ENCODE measurements at places on chromosomes 11 and 22.

DNA sequence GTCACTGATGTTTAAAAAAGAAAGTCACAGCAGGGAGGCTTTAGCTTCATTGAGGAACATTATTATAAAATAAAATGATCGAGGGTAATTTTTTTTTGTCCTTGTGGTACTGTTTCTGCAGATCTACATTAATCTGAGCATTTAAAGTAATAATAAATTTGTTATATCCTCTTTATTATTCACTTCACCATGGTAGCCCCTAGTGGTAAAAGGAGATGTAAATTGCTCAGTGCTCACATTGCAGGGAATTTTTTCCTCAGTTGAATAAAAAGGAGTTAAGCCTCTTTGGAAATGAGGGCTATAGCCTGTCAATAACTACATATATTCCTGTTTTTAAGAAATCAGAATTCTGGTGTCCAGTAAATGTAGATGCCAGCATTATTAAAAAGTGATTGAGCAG is 99.7 kb upstream of the VPREB1 start:
- no peak for DNase-seq

GRCh38 chr22:38570779-38571364 is 889 bp upstream of the DMC1 start:
- DNase-seq, result no peak

- DNase-seq, result no peak
Measured at GRCh38 chr11:123082977-123083376, 21.0 kb upstream of the HSPA8 start.

- no peak for DNase-seq
Measured at GRCh38 chr11:120936356-120936755, 87.5 kb upstream of the TBCEL start.

GRCh38 chr11:34407121-34407813 is 31.5 kb upstream of the CAT start:
- no peak for DNase-seq

- DNase-seq, result no peak
Measured at GRCh38 chr22:43293259-43293654, 49.9 kb downstream of the SCUBE1 start.

- DNase-seq, result no peak
Measured at GRCh38 chr11:110501428-110501827, 71.7 kb downstream of the FDX1 start.

DNA sequence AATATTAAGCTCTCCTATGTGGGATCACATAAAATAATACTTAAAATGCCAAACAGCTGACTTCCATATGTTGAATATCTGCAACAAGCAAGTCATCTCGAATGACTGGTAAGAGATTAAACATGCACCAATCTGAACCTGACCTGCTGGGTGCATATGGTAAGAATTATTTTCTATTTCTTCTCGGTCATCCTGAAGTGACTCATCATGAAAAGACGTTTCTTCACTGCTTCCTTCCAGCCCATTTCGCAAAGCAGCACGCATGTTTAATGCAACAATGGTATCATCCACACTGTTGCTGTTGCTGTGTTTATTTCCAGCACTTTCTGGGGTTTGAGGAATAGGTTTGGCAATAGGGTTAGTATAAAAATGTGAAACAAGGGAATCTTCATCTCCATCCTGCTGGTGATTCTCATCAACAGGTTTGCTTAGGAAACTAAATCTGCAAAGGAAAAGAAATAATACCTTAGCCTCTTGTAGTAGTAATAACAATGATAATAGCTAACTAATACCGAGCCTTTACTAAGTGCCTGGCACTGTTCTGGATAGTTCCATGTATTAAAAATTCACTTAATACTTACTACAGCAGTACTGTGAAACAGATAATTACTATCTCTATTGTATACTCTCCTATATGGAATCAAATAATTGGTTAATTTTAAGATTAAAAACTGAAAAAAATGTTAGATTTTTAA is 52.0 kb upstream of the CHRNA10 start:
- DNase-seq, result peak; percentile 98

DNA sequence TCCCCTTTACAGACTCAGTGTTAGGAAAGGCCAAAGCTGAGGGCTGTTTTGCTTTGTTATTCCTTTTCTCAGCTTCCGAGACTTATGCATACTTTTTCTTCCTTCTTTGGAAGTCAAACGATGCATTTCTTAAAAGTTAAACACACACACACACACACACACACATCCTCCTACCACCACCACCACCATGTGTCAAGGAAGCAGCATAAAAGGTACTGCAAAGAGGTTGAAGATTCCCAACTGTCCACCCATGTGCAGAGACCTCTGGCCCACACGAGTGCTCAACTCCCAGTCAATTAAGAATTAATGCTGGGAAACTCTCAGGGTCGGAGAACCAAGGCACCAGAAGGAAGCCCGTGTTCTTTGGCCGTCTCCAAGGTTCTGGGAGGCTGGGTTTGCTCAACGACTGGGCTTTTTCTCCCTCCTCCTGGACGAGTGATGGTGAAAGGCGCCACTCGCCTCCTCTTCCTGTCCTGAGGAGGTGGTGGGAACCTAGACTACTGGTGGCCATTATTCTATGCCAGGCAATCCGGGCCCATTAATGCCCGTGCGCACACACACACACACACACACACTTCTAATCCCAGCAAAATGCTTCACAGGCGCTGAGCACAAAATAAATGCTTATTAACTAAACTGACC is 15.1 kb downstream of the MN1 start:
- DNase-seq, result no peak

DNA sequence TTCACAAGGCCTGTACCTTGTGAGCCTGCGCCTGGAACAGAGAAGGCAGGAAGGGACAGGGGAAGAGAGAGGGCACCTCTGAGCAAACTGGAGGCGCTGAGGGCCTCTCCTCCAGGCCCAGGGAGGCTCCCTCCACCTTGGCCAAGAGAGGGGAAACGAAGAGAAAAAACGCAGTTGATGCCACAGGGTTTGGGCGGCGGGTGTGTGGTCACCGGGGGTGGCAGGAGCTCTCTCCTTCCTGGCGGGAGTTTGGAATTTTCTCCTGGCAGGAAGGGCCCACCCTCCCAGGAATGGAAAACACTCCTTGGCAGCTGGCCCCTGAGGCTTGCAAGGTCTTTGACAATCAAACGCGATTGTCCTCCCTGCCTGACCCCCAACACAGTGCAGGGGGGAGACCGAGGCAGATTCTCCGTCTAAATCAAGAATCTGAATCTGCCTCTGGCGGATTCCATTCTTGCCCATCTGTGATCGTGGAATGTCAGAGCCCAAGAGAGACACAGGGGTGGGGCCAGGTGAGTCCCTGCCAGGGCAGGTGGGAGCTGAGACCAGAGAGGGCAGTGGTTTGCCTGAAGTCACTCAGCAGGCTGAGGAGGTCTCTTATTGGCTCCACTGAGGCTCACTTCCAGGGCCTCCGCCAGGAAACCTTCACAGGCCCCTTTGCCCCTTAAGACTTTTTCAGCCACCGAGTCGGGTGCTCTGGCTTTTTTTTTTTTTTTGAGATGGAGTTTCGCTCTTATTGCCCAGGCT is 21.0 kb downstream of the RPL3 start:
- peak; percentile 54 for DNase-seq

GRCh38 chr22:19510919-19511341 is 13.3 kb downstream of the CLDN5 start:
- DNase-seq, result no peak

DNA sequence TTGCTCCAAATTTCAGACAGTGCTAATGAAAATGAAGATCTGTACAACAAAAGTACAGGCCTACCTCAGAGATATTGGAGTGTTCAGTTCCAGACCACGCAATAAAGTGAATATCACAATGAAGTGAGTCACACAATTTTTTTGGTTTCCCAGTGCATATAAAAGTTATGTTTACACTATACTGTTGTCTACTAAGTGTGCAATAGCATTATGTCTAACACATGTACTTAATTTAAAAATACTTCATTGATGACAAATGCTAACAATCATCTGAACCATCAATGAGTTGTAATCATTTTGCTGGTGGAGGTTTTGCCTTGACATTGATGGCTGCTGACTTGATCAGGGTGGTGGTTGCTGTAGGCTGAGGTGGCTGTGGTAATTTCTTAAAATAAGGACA is 60.6 kb upstream of the E2F8 start:
- peak; percentile 49 for DNase-seq

DNA sequence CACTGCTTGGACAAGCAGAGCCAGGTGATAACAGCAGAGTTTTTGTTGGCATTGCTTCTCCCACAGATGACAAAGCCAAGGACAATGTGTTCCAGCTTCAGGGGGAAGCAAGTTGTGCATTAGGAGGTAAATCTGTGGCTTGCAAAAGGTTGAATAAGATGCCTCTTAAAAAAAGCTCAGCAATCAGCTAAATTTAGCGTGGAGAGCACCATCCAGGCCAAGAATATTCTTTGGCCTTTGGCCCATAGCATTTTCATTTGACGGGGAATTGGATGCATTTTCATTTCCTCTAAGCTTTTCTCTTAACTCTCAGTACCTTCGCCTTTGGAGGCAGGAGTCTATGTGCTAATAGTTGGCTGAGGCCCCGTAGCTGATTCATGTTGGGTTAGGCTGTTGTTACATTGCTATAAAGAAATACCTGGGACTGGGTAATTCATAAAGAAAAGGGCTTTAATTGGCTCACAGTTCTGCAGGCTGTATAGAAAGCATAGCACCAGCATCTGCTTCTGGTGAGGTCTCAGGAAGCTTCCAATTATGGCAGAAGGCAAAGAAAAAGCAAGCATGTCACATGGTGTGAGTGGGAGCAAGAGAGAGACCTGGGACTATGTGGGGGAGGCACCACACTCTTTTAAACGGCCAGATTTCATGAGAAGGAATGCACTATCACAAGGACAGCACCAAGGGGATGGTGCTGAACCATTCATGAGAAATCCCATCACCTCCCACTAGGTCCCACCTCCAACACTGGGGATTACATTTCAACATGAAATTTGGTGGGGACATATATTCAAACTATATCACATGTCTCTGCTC is 350.1 kb upstream of the C11orf87 start:
- DNase-seq, result peak; percentile 75

DNA sequence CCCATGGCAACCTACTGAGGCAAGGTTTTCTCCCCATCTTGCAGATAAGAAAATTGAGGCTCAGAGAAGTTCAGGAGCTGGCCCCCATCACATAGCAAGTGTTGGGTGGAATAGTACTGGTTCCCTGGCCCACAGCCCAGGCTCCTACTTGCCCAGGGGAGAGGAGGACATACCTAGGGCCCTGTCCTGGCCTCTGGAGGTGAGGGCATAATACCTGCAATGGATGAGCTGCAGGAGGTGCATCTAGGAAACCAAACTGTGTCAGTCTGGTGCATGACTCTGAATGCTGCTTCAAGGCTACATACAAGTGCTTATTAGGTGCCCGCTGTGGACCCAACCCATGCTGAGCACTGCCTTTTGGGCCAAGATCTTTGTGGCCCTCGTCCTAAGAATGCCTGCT is 40.0 kb upstream of the TPBGL start:
- DNase-seq, result no peak

DNA sequence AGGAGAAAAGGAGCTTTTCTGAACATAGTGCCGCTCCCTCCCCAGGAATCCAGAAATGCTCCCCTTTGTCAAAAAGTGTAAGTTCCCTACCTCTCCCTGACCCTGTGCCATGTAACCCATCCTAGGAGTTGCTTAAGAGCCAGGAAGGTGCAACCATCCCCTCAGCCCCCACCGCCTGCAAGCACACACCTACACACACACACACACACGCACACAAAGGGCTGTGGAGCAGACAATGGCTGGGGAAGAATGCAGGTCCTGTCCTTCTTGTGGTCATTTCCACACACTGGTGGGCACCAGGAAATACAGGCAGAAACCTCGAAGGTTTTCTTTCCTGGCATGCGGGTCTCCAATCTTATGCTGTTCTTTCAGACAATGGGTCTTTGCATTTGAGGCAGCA is 1.2 kb downstream of the P2RX3 start:
- DNase-seq, result no peak

All from fibroblast of skin of right biceps (primary cell).